Fibroblast of villous mesenchyme (primary cell): ENCODE measurements at places on chromosomes 3 and 15. TPM values are rescaled to one million over a fixed set of nuclear protein-coding genes. Genes with fewer than 3 reads are reported as not detected.
A peak's percentile ranks its signal among the peaks of the same experiment; 100 is the strongest.

SLC2A2 gene
- total RNA-seq: under 0.01 TPM in 1 of 2 replicates, not detected in the other

UNC13C gene
- not detected in 2 replicates for total RNA-seq

MAGEF1 gene
- 20.6 and 23.7 TPM in 2 replicates for total RNA-seq

MLH1 gene
- total RNA-seq: 56.7 and 63.5 TPM in 2 replicates

C3orf20 gene
- under 0.01 TPM in 1 of 2 replicates, not detected in the other for total RNA-seq

TMCO5A gene
- not detected in 2 replicates for total RNA-seq

DNA sequence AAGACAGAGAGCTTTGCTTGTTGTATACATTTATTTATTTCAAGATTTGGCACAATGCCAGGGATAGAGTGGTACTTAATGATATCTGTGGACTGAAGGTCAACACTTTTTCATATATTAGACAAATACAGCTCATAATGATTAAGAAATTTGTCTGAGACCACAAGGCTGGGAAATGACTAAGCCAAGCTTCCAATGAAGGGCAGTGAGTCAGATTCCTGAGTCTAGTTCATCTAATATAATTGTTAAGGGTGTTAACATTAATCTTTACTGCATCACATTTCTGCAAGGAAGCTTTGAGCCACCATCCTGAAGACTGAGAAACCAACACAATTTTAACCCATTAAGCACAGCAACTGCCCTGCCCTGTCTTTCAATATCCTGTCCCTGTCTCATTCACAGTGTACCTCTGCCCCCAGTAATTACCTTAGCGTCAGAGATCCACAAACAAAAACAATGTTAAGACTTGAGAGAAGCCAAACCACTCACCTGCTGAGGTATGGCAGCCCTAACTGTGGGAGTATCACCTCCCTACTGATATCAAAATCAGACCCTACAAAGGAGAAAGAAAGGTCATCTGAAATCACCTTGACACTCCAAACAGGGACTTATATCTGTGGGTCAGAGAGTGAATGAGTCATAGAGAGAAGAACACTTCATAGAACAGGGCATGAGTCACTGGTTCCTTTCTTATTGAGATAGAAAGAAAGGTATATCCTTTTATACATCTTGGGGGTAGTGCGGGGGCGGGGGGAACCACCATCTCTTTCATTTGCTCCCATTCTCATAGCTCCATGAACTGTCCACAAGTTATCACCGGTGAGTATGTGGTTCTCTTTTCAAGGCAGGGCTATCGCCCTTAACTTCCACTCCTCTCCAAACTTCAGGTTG is 74.7 kb downstream of the MAGI1 start:
- peak; percentile 89 for DNase-seq

DNA sequence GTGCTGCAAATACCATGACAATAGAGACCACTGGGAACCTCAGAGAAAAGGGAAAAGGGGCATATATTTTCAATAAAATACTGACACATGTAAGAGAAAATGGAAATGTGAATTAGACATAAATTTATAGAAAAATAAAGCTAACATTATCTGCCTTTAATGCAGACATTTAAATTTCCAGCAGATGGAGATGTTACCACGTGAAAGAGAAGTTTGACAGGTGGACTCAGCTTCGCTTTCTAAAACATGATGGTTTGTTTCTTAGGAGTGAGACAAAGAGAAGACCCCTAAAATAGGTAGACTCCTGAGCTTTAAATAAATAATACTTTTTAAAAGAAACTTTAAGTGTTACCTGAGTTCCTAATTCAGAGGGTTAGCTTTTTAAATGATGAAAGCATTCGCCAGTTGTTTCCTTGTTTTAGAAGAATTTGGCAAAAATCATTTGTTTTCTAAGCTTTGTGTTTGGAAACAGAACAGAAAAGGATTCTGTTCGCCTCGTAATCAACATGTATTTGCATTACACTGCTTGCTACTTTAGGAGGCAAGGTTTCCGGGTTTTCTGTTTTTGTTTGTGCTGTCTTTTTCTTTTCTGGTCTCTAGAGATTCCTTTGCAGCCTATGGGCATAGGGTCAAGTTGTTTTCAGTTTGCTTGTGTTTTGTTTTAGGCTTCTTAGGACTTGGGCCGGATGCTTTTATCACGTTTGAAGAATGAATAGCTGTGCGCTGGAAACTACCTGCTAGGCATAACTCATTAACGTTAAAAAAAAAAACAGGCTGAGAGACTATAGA is 271.4 kb downstream of the THSD4 start:
- no peak for DNase-seq

DNA sequence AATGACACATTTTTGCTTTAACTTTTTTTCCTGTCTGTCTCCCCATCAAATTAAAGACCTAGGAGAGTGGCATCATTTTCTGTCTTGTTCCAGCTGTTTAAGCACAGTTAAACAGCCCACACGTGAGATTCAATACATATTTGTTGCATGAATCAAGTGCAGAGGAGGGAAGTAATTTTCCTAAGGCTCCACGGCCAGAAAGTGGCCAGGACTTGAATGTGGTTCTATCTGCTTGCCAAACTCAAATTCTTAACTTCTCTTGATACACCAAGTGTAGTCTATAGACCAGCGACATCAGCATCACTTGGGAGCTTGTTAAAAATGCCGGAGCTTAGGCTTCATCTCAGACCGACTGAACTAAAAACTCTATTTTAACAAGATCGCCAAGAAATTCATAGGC is 724.8 kb upstream of the CFAP20DC start:
- peak; percentile 82 for DNase-seq

DNA sequence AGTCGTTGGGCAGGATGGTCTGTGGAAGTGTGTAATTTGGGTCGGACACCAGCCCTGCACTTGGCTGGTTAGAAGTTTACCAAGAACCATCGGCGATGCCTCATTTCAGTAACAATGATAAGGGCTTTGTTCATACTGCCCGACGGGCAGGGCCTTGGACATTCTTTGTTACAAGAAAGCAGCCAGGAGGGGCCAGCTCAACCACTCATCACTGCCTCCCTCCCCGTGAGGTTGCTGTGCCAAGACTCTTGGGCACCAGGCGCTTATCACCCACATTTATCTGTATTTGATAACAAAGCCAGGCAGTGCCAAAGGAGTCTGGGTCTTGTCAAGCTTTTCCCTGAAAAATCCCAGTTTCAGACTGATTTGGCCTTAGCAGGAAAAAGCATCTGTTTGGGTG is 235.0 kb downstream of the ADAMTS17 start:
- no peak for DNase-seq

GRCh38 chr15:64146041-64146440 is 5.5 kb upstream of the SNX22 start:
- no peak for DNase-seq

DNA sequence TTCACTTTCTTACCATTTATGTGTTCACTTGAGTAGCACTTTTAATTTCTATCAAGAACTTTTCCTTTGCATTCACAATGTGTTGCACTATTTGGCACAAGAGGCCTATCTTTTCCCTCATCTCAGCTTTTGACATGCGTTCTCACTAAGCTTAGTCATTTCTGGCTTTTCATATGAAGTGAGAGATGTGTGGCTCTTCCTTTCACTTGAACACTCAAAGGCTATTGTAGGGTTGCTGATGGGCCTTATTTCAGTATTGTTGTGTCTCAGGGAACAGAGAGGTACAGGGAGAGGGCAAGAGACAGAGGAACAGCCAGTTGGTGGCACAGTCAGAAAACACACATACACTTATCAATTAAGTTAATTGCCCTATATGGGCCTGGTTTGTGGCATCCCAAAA is 127.4 kb upstream of the MLF1 start:
- no peak for DNase-seq
